COR-L47 (cell line): ENCODE measurements at places on chromosomes 16 and 17.

- no peak for DNase-seq
These were observed 587 bp upstream of the PRR35 start for GRCh38 chr16:559411-560203.

GRCh38 chr16:4333308-4333638 lies 17.4 kb downstream of the GLIS2 start:
- no peak for DNase-seq

DNA sequence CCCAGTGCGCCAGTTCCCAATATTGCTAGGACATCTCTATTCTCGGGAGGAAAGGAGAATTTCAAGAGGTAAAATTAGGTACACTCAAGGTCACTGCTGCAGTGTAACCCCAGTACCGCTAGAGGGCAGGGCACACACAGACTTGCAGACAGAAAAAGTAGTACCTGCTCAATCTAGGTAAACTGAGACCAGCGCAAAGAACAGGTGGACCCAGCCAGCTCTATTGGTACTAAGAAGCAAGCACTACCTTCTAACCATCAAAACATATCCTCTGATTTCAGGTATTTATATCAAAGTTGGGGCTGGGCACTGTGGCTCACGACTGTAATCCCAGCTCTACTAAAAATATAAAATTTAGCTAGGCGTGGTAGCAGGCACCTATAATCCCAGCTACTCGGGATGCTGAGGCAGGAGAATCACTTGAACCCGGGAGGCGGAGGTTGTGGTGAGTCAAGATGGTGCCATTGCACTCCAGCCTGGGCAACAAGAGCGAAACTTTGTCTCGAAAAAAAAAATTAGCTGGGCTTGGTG lies 3.6 kb upstream of the WDR81 start:
- no peak for DNase-seq

- no peak for DNase-seq
These were observed 113.5 kb downstream of the TMEM132E start for GRCh38 chr17:34692920-34693319.

- DNase-seq: no peak
These were observed 7.1 kb downstream of the LGALS3BP start for GRCh38 chr17:78972507-78973105.

DNA sequence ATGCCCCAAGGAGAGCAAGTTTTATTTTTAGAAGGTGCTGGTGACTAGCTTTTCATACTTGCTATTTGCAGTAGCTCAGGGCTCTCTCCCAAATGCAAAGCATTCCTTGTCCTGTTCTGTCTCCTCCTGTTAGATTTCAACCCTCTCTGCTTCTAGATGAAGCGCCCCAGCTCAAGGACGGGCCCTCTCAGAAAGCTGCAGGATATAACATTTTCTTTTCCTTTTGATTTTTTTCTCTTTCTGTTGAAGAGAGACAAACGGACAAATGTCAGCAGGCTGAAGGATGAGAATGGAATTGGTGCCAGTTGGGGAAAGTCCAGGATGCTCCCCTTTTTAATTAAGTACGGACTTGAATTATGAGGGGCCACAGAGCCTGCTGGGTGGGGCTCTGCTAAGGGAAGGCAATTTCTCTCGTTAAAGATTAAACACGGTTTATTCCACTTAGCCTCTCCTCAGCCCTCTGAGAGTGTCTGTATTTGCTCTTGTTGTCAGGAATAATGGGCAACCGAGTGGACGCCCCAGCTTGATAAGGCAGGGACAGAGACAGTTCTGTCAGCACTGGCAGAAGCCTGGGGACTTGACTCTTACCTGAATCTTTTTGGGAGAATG lies 6.2 kb upstream of the ETV4 start:
- DNase-seq: no peak

DNA sequence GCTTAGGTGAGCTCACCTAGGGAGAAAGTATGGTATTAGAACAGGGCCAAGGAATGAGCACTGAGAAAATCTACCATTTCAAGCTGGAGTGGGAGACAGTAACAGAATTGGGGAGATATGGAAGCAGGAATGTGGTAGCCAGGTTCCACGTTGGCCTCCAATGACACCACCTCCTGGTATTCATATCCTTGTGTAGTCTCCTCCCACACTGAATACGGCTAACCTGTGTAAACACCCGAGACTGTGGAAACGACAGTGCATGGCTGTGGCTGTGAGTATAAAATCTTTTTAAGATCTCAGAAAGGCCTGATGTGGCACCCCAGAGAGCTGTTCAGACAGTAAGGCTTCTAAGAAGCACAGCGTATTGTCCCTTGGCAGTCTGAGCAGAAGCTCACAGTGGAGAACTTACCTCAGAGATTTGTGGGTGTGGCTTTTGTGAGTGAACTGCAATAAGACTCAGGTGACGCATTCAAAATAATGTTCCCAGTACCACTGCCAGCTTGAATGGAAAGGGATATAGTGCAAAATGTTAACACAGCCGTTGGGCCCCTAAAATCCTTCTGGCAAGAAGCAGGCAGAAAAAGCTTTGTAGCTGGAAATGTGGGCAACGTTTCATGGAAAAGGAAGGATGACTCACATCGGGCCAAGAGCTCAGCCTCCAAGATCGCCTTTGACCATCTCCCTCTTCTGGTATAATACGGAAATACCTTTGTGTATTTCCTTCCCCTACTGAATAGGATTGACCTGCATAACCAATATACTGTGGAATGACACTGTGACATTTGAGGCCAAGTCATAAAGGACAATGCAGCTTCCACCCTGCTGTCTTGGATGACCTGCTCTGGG lies 14.4 kb downstream of the SDR42E1 start:
- DNase-seq: no peak

DNA sequence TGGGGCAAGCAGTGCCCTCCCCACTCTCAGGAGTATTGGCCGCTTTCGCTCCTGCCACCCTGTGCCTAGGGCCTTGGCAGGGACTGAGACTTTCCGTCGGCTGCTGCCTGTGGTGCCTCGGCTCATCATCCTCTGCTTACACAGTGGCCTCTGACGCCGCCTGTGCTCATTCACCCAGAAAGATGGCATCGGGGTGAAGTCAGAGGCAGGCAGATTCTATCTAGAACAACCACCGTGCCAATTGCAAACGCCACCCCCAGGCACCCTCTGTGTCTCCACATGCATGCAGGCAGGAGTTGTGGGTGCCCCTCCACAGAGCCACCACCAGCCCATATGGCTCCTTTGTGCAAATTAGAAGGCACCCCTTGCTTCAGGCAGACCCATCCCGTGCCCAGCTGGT lies 154.2 kb upstream of the GSE1 start:
- peak; percentile 83 for DNase-seq

- DNase-seq: no peak
These were observed 100.7 kb downstream of the MARF1 start for GRCh38 chr16:15542261-15542660.

GRCh38 chr16:77955127-77955526 lies 67.2 kb upstream of the CLEC3A start:
- peak; percentile 28 for DNase-seq

GRCh38 chr16:78446992-78447563 lies 347.6 kb downstream of the WWOX start:
- no peak for DNase-seq

DNA sequence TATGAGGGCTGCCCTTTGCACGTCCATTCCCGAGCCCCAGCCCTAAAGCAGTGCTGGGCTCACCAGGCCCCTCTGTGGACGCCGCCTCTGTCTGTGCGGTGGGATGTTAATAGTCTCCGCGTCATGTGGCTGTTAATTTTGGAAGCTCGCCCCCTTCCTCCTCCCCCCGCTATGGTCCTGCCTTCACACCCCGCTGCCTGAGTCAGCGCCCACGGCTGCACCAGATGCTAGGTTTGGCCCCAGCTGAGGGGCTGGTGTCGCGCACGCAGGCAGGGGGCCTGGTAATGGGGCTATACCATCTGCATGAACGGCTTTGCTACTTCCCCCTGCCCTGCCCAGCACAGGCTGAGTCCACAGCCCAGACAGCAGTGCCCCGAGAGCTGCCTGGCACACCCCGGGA lies 4.1 kb upstream of the SSTR5 start:
- no peak for DNase-seq

- DNase-seq: no peak
These were observed 423.3 kb upstream of the MAF start for GRCh38 chr16:80023865-80024264.

GRCh38 chr17:19433255-19433654 lies 22.2 kb downstream of the RNF112 start:
- DNase-seq: no peak

- no peak for DNase-seq
These were observed 1.8 kb downstream of the CDH15 start for GRCh38 chr16:89173174-89173921.

- DNase-seq: no peak
These were observed 301.9 kb downstream of the SOX9 start for GRCh38 chr17:72422505-72423285.

DNA sequence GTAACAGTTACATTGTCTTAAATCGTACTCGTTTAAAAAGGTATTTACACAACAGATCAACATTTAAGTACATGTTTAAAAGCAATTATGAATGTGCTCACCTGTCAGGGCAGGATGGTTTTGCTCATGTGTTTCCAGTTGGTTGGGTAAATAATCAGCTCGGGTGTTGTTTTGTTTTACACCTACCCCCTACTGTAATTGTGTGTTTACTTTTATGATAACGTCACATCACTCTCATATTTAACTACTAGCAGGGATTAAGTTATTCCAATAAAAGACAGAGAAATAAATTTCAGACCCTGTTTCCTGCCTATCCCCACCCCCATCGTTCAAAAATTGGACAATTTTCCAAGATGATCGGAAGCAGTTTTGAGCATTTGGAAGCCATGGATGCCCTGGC lies 390.2 kb downstream of the SEC14L1 start:
- peak; percentile 35 for DNase-seq

DNA sequence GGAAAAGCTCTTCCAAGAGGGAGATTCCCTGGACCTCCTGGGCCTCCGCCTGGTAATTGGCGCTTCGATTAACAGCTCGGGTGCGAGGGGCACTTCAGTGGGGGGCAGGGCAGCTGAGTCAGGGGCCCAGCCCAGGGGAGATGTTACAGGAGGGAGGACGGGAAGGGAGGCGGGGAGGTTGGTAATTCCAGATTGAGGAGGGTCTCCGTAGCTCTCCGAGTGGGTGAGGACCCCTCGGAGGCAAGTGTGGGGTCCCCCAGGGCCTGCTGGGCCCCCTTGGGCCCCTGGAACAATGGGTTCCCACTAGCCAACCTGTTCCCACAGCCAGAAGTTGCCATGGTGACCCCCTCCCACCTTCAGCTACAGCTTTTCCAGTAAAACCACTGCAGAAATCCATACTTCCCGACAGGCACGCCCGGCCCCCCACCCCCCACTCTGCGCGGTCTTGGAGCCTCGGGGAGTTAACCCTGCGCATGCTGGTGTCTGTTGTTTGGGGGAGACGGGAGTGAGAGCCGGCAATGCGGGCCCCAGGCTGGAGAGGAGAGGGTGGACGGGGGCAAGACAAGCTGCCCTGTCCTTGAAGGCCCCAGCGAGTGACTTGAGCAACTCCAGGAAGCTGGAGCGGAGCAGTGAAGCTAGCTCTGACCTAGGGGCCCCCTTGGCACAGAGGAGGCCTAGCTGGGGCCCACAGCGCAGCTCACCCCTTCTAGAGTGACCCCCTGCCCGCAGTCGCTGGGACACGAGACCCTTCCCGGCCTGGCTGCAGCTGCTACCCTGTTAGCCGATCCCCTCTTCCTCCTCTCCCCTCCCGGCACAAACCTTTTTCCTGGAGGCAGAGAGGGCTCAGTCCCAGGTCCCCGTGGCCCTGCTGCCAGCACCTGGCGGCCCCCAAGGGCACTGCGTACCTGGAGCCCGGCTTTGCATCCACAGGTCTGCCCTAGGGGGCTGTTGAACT lies 37.8 kb downstream of the TMEM235 start:
- DNase-seq: no peak

GRCh38 chr16:60166111-60166510 lies 1432.0 kb upstream of the GOT2 start:
- DNase-seq: no peak

GRCh38 chr16:89565506-89566372 lies 5.3 kb downstream of the RPL13 start:
- DNase-seq: peak; percentile 39

- no peak for DNase-seq
These were observed 134.1 kb downstream of the RGS9 start for GRCh38 chr17:65271296-65271695.

GRCh38 chr17:62193249-62193648 lies 128.2 kb upstream of the MED13 start:
- DNase-seq: no peak

DNA sequence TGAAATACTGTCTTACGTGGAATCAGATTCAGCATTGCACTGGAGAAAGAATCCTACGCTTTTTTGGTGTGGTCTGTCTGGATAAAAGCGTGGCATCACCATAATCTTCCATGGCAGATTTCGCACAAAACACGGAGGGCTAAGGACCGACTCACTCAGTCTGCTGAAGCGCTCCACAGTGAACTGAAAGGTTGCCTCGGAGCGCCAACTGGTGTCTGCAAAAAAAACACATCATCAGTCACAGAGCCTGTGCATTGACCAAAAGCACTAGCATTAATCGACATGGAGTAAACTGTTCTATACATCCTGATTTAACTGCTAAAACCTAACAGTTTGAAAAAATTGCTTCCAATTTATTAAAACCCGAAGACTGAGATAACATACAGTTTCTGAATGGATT lies 40.5 kb downstream of the USP7 start:
- no peak for DNase-seq

GRCh38 chr16:23858542-23858941 lies 22.8 kb downstream of the PRKCB start:
- DNase-seq: no peak

DNA sequence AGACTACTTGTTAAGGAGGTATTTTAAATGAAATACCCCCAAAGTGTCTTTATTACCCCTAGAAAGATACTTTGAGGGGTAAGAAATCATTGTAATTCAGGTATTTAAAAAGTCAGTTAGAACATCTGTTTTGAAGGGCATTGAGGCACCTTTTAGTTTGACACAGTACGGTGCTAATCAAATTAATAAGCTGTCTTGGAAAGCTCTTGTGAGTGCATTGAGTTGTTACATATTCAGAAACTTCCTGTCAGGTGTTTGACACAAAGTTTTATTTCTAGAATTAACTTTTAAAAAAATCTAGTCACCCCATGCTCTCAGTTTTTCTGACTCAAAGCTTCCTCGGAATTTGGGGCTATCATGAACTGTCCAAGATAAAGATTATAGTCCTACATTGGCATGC lies 4.6 kb downstream of the RBBP6 start:
- no peak for DNase-seq

- no peak for DNase-seq
These were observed 6.5 kb downstream of the NEURL4 start for GRCh38 chr17:7322520-7323194.

DNA sequence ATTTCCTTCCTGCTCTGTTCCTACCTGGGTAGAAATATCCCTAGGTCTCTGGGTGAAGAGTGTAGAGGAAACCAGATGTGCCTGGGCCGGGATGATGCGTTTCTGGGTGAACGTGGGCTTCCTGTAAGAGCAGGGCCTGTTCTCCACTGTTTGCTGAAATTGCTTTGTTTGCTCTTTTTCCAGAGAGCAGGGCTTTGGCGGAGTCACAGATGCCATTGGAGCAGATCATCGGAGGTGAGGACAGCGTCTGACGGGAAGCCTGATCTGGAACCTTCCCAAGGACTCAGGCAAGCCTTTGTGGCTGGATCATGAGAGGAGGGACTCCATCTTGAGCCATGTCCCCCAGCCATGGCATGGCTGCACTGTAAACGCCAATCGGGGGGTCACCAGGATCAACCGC lies 15.4 kb downstream of the DHODH start:
- DNase-seq: no peak
